Activated naive CD4-positive, alpha-beta T cell treated with Interleukin-2 at 50 U/mL for 16 hours (primary cell): ENCODE measurements at places on chromosomes 12 and 14.
A peak's percentile ranks its signal among the peaks of the same experiment; 100 is the strongest.

- DNase-seq = no peak
Observed at GRCh38 chr12:100447381-100447780, 26.3 kb upstream of the NR1H4 start.

- no peak for DNase-seq
Observed at GRCh38 chr12:87814625-87815024, 214.6 kb downstream of the C12orf50 start.

DNA sequence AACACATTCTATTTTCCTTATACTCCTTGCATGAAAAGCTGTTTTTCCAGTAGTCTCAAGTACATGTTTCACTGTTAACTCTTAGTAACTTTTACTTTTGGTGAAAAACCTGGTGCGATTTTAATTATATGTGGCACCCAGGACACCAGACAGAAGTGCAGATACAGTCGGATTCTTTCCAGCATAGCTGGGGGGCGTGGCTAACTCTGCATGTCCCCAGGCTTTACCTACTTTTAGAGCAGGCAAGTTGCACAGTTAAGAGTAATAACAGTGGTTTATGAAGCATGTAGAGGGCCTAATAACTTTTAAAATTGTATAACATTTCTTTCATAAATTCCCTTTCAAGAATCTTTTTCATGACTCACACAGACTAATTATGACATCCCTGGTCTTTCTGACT, 70.7 kb downstream of the HSD17B6 start:
- no peak for DNase-seq

GRCh38 chr12:46608431-46609272, 217.1 kb downstream of the SLC38A4 start:
- DNase-seq = no peak

GRCh38 chr14:89550821-89551220, 133.8 kb upstream of the FOXN3 start:
- no peak for DNase-seq

- peak; percentile 19 for DNase-seq
Observed at GRCh38 chr14:89750908-89751392, 203.6 kb downstream of the EFCAB11 start.

GRCh38 chr14:51513933-51514332, 137.8 kb upstream of the FRMD6 start:
- DNase-seq = no peak

GRCh38 chr12:118560733-118561132, 184.4 kb downstream of the SUDS3 start:
- DNase-seq = no peak

DNA sequence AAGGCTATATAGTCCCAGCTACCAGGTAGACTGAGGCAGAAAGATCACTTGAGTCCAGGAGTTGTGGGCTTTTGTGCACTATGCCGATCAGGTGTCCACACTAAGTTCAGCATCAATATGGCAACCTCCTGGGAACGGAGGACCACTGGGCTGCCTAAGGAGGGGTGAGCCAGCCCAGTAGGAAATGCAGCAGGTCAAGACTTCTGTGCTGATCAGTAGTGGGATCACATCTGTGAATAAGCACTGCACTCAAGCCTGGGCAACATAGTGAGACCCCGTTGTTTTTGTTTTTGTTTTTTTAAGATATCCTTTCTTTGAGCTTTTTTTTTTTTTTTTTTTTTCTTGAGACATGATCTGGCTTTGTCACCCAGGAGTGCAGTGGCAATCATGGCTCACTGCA, 135.8 kb upstream of the AEBP2 start:
- no peak for DNase-seq

- DNase-seq = no peak
Observed at GRCh38 chr12:3924761-3925160, 51.6 kb upstream of the PARP11 start.

- no peak for DNase-seq
Observed at GRCh38 chr14:31895206-31895605, 181.9 kb upstream of the ARHGAP5 start.

DNA sequence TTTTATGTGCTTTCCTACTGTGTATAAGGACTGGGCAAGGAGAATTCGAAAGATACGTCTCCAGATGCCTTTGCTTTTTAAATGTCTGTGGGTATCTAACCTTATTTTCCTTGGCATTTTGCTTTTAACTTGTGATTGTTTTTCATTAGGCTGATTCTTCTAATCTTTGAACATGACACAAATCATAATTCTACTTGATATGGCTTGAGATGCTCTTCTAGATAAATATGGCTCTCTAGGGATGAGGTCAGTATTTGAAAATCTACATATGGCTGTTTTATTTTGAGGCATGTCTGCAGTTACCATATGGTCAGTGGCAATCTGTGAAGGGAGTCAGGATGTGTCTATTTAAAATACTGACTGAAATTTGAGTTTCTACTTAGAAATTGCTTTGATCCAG, 139.2 kb downstream of the SLC2A13 start:
- no peak for DNase-seq

DNA sequence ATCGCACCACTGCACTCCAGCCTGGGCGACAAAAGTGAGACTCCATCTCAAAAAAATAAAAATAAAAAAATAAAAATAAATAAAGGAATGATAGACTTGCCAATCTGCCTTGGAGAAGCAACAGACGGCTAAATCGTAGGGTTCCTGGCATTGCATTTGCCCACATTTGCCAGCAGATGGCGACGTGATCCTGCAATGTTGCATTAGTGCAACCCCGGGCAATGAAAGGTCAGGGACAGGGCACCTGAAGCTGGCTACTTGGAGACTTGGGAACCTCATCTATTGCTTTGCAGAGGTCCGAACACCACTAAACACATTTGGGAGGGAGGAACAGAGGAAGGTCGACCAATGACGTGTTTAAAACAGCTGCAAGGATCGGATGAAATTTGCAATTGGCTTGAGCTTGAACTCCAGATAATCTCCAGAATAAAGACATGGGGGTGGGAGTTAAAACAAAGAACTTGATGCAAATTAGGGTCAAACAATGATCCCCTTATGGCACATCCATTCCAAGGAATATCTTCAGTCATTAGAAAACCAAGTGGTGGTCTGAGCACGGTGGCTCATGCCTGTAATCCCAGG, 34.6 kb downstream of the SPRING1 start:
- DNase-seq = peak; percentile 66

- DNase-seq = no peak
Observed at GRCh38 chr12:127785540-127785939, 481.4 kb upstream of the TMEM132C start.

GRCh38 chr14:68492381-68493151, 300.3 kb downstream of the ZFP36L1 start:
- no peak for DNase-seq

- no peak for DNase-seq
Observed at GRCh38 chr12:102407776-102408486, 72.4 kb downstream of the IGF1 start.
